ENCODE measurements at places on chromosomes 1 and 21. TPM values are rescaled to one million over a fixed set of nuclear protein-coding genes. Genes with fewer than 3 reads are reported as not detected.

Gene STUM
- 0.06 TPM for total RNA-seq

GRCh38 chr1:201504799-201505502 lies 2.0 kb downstream of the CSRP1 start:
- DNase-seq = no peak
- H3K4me3 ChIP-seq = peak overlapping the region; percentile 80
- H3K36me3 ChIP-seq = no peaks in the 10 kb centered on the region
- H3K4me1 ChIP-seq = no peaks in the 10 kb centered on the region
- H3K27me3 ChIP-seq = no peaks in the 10 kb centered on the region

DNA sequence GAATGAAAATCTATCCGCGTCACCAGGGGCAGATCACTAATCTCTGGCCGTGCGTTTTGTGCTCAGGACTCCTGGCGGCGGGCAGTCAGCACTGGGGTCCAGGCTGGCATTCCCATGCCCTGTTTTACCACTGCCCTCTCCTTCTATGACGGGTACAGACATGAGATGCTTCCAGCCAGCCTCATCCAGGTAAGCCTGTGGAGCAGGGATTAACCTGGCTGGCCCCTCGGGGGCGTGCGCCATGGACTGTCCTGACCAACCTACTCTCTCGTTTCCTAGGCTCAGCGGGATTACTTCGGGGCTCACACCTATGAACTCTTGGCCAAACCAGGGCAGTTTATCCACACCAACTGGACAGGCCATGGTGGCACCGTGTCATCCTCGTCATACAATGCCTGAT lies 10.9 kb upstream of the CENPS start:
- H3K27me3 ChIP-seq = no peaks in the 10 kb centered on the region
- H3K27ac ChIP-seq = no peak overlapping the region
- H3K36me3 ChIP-seq = peaks cover 7% of the 10 kb centered on the region
- no peak overlapping the region for H3K4me3 ChIP-seq
- H3K4me1 ChIP-seq = peaks cover 18% of the 10 kb centered on the region

Gene SMG5
- 28.1 TPM for total RNA-seq

DNA sequence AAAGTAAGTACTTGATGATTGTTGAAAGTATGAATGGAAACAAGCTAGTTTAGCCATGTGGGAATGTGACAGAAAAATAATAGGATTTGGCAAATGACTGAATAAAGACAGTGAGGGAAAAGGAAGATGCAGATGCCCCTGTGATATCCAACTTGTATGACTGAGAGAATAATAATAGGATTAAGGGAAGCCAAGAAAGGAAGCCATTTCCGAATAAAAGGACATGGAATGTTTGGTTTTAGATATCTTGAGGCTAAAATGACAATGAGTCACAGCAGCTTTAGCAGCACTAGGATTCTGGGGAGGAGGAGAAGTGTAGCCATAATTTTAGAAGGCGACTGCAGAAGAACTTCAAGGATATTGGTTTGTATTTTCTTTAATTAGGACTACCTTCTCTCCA lies 109.2 kb downstream of the TTLL7 start:
- H3K27me3 ChIP-seq = no peaks in the 10 kb centered on the region
- H3K4me1 ChIP-seq = no peaks in the 10 kb centered on the region
- DNase-seq = no peak

DNA sequence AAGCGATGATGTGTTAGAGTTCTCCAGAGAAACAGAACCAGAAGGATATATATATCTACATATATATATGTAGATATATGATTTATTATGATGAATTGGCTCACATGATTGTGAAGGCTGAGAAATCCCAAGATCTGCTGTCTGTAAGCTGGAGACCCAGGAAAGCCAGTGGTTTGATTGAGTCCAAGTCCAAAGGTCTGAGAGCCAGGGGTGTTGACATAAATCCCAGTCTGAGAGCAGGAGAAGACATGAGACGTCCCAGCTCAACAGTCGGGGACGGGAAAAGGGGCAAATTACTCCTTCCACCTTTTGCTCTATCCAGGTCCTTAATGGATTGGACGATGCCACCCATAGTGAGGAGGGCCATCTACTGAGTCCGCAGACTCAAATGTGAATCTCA lies 126.6 kb downstream of the PRDM2 start:
- H3K27ac ChIP-seq = no peak overlapping the region
- DNase-seq = no peak
- H3K4me3 ChIP-seq = no peak overlapping the region

Gene FNDC10
- 0.98 TPM for total RNA-seq

Gene AMPD1
- total RNA-seq = not detected

Gene RHBDL2
- total RNA-seq = not detected

DNA sequence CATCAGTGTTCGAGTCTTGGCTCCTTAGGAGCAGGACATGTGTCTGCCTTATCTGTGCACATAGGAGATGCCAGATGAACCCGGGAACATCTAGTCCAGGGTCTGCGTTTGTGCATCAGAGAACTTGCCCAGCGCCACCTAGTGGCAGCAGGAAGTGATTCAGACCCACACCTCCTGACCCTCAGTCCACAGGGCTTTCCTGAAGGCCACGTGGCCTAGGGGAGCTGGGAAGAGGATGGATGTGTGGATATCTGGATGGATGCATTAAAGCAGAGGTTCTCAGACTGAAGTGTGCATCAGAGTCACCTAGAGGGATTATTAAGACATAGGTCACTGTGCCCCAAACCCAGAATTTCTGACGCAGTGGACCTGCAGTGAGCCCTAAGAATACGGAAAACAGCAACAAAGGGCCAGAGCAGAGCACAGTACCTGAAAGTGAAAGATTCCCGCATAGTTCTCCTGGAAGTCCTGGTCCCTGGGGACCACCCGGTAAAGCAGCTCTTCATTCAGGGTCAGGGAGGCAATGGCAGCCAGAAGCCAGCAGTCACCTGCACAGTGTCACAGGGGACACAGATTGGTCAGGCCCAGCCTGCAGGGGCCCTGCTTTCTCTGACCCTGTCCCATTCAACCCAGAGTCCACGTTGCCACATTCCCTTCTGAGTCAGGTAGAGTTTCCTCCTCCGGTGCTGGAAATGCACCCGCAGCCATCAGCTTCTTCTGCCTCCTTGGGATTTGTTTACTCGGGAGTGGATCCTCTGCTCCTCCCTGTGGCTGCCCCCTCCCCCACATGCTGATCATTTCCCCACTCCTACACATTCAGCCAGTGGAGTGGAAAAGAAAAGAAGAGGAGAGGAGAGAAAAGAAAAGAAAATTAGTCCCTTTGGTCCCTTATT lies 37.0 kb downstream of the CAPN8 start:
- no peaks in the 10 kb centered on the region for H3K27me3 ChIP-seq
- H3K36me3 ChIP-seq = no peaks in the 10 kb centered on the region
- H3K4me1 ChIP-seq = no peaks in the 10 kb centered on the region
- DNase-seq = peak; percentile 59
- no peak overlapping the region for H3K4me3 ChIP-seq

Gene CNIH4
- 20.7 TPM for total RNA-seq

Gene CIART
- total RNA-seq = 2.2 TPM

Gene C1orf226
- 32.7 TPM for total RNA-seq

GRCh38 chr1:42963378-42964043 lies 4.8 kb upstream of the SLC2A1 start:
- no peak overlapping the region for H3K27ac ChIP-seq
- H3K4me1 ChIP-seq = no peaks in the 10 kb centered on the region
- DNase-seq = no peak
- no peaks in the 10 kb centered on the region for H3K36me3 ChIP-seq
- H3K4me3 ChIP-seq = no peak overlapping the region
- no peaks in the 10 kb centered on the region for H3K27me3 ChIP-seq

DNA sequence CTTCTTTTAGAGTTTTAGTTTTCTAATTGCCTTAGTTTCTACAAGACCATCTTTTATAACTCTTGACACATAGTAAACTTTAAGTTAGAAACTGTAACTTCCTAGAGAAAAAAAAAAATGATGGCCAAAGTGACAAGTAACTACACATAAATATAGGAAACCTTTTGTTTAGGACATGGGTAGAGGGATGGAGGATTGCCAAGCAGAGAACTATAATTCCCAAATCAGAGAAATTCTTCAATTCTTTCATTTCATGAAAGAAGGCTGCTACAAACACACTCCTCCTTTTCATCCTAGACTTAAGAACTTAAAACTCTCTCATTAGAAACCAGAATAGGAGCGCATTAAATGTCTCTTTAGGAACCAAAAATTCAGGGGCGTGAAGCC lies 125.0 kb downstream of the PTPN14 start:
- DNase-seq = no peak
- no peaks in the 10 kb centered on the region for H3K36me3 ChIP-seq
- no peaks in the 10 kb centered on the region for H3K27me3 ChIP-seq
- no peaks in the 10 kb centered on the region for H3K4me1 ChIP-seq

- H3K36me3 ChIP-seq = peaks cover 9% of the 10 kb centered on the region
- no peaks in the 10 kb centered on the region for H3K27me3 ChIP-seq
- H3K4me3 ChIP-seq = no peak overlapping the region
These were observed 17.5 kb downstream of the PFKL start for GRCh38 chr21:44317241-44317782.

GRCh38 chr1:51115714-51116404 lies 13.8 kb downstream of the C1orf185 start:
- H3K27me3 ChIP-seq = no peaks in the 10 kb centered on the region
- H3K27ac ChIP-seq = no peak overlapping the region
- no peak overlapping the region for H3K4me3 ChIP-seq
- no peaks in the 10 kb centered on the region for H3K4me1 ChIP-seq
- no peaks in the 10 kb centered on the region for H3K36me3 ChIP-seq

DNA sequence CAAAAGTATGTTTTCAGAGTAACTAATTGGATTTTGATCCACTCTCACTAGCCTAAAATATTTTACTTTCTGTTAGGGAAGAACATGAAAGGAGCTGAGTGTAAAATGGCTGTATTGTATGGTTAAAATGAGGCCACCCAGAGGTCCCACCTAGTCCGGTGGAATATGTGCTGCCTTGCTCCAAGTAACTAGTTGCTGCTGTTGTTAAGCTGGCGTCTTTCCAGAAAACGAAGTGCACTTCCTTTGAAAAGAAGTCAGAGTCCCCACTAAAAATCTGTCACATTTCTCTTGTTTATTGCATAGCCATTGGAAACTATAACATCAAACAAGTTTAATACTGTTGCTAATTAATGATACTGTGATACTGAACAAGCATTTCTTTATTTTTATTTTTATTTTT lies 3.2 kb downstream of the SLC25A33 start:
- H3K36me3 ChIP-seq = no peaks in the 10 kb centered on the region
- no peak for DNase-seq
- peak overlapping the region; percentile 24 for H3K4me3 ChIP-seq
- H3K27me3 ChIP-seq = no peaks in the 10 kb centered on the region
- no peak overlapping the region for H3K27ac ChIP-seq

DNA sequence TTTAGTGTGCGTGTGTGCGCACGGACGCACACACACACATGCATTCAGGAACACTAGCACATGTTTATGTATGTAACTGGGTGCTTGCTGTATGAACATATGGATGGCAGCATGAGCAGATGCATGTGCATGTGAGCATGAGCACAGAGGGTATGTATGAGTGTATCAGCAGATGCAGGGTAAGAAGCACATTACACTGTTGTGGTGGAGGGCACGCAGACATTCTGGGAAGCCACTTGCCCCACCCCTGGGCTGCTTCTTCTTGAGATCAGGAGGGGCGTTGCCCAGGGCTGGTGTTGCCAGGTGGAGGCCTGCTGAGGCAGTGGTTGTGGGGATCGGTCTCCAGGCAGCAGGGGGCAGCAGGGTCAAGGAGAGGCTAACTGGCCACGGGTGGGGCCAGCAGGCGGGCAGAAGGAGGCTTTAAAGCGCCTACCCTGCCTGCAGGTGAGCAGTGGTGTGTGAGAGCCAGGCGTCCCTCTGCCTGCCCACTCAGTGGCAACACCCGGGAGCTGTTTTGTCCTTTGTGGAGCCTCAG lies 3.9 kb upstream of the P3R3URF start:
- DNase-seq = peak; percentile 44
- peaks cover 7% of the 10 kb centered on the region for H3K4me1 ChIP-seq
- H3K27me3 ChIP-seq = no peaks in the 10 kb centered on the region
- H3K27ac ChIP-seq = no peak overlapping the region
- H3K4me3 ChIP-seq = no peak overlapping the region

Gene LYPLA2
- total RNA-seq = 29.0 TPM

DNA sequence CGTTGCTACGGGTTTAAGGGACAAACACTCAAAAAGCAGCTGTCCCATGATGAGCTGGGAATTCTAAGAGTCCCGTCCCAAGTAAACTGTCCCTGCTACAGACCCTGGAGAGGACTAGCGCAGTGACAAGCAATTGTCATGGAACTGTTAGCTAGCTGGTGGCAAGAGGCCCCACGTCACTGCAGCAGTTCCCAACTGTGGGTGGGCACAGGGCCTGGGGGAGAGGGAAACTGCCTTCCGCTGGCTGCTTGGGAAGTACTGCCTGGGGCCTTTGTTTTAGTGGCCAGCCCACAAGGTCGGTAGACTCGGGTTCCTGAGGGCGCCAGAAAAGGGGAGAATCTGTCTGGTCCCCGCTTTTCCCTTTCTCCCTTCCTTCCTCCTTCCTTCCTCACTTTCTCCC lies 97.4 kb downstream of the LACTBL1 start:
- DNase-seq = no peak
- no peak overlapping the region for H3K4me3 ChIP-seq
- no peaks in the 10 kb centered on the region for H3K36me3 ChIP-seq
- no peaks in the 10 kb centered on the region for H3K4me1 ChIP-seq
- no peaks in the 10 kb centered on the region for H3K27me3 ChIP-seq

- H3K36me3 ChIP-seq = no peaks in the 10 kb centered on the region
- no peak overlapping the region for H3K4me3 ChIP-seq
- no peak for DNase-seq
- H3K27ac ChIP-seq = no peak overlapping the region
- no peaks in the 10 kb centered on the region for H3K27me3 ChIP-seq
These were observed 118.0 kb upstream of the PAXBP1 start for GRCh38 chr21:32889596-32889995.

- H3K36me3 ChIP-seq = peaks cover 1% of the 10 kb centered on the region
- H3K27me3 ChIP-seq = no peaks in the 10 kb centered on the region
- no peaks in the 10 kb centered on the region for H3K4me1 ChIP-seq
- no peak for DNase-seq
- H3K4me3 ChIP-seq = no peak overlapping the region
These were observed 36.9 kb downstream of the EIF2D start for GRCh38 chr1:206575165-206575893.

Gene ANGPTL3
- 229 TPM for total RNA-seq

DNA sequence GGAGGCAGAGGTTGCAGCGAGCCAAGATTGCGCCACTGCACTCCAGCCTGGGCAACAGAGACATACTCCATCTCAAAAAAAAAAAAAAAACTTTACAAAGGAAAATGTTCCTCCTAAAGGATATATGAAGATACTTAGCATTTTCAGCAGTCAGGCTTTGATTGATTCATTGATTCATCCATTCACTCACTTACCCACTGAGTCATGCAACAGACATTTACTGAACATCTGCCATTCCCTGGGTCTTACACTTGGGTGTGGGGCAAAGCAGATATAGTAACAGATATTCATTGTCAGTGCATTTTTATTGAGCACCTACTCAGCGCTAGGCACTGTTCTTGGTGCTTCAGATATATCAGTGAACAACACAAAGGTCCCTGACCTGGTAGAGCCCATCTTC lies 5.6 kb upstream of the LACTBL1 start:
- no peaks in the 10 kb centered on the region for H3K4me1 ChIP-seq
- H3K4me3 ChIP-seq = no peak overlapping the region
- no peaks in the 10 kb centered on the region for H3K27me3 ChIP-seq
- H3K36me3 ChIP-seq = no peaks in the 10 kb centered on the region
- DNase-seq = no peak
- H3K27ac ChIP-seq = no peak overlapping the region

Gene COL6A1
- total RNA-seq = 79.9 TPM

Gene SPOCD1
- total RNA-seq = 0.18 TPM

Gene RGS13
- total RNA-seq = not detected

Measured in right lobe of liver (tissue), 6 donors.